ENCODE measurements at places on chromosomes 12 and 14.

DNA sequence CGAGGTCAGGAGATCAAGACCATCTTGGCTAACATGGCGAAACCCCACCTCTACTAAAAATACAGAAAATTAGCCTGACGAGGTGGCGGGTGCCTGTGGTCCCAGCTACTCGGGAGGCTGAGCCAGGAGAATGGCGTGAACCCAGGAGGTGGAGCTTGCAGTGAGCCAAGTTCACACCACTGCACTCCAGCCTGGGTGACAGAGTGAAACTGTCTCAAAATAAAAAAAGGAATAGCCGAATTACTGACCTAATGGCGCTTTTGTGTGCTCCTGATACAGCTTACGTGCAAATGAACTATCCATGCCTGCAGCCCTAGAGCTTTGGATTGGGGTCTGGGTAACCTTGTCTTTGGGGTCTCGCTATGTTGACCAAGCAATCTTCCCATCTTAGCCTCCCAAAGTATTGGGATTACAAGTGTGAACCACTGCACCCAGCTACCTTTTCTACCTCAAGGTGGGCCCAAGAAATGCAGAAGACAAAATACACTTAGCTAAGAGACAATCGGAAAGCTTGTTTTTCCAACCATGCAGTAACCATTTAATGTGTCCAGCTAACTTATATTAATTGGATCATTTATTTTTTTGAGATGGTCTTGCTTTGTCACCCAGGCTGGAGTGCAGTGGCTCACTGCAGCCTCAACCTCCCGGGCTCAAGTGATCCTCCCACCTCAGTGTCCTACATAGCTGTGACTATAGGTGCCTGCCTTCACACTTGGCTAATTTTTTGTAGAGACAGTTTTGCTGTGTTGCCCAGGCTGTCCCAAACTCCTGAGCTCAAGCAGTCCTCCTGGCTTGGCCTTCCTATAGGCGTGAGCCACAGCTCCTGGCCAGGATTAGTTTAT, 5.5 kb downstream of the PABPN1 start:
- DNase-seq = no peak

DNA sequence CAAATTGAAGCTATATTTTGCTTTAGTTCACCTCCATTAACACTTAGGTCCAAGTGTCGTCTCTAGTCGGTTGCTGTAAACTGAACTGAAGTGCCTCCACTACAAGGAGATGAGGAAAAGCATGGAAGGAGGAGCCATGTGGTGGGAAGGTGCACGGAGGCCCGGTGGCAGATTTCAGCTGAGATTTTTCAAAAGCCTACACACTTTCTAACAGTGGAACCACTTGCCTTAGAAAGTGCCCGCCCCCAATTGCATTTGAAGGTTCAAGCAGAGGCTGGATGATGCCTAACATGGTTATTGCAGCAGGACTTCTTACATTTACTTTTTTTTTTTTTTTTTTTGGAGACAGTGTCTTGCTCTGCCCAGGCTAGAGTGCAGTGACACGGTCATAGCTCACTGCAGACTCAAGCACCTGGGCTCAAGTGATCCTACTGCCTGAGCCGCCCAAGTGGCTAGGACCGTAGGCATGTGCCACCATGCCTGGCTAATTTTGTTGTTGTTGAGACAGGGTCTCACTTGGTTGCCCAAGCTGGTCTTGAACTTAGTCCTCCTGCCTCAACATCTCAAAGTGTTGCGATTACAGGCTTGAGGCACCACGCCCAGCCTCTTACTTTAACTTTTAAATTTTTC, 27.6 kb downstream of the EML1 start:
- DNase-seq = no peak

- DNase-seq = no peak
These were observed 13.5 kb upstream of the KRT82 start for GRCh38 chr12:52419656-52420055.

DNA sequence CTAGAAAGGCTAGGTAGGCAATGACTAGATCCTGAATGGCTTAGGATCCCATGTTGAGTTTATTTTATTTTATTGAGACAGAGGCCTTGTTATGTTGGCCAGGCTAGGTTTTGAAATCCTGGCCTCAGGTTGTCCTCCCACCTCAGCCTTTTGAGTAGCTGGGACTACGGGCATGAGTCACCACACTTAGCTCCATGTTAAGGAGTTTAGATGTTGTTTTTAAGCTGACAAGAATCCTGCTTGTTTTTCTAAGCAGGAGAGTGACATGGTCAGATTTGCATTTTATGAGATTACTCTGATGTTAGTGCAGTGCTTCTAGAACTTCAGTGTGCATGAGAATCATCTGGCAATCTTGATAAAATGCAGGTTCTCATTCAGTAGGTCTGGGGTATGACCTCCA, 14.5 kb downstream of the CCDC198 start:
- no peak for DNase-seq

- peak; percentile 32 for DNase-seq
These were observed 217.9 kb upstream of the BTG1 start for GRCh38 chr12:92363295-92364146.

- no peak for DNase-seq
These were observed 38.3 kb downstream of the SLC6A15 start for GRCh38 chr12:84874125-84874824.

DNA sequence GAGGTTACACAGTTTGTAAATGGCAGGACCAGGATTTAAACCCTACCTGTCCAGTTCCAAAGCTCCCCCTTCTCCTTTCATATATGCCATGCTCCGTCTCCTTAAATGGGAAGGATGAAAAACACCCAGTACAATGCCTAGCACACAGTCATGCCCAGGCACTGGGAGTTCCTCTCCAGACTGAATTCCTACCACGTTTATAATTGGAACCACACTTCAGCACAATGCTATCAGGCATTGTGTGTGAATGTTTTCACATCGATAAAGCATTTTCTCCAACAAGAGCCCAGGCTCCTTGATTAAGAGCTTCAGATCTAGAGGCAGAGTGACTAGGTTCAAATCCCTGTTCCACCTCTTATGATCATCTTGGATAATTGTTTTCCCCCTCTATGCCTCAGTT, 2.7 kb upstream of the NUAK1 start:
- DNase-seq = no peak

DNA sequence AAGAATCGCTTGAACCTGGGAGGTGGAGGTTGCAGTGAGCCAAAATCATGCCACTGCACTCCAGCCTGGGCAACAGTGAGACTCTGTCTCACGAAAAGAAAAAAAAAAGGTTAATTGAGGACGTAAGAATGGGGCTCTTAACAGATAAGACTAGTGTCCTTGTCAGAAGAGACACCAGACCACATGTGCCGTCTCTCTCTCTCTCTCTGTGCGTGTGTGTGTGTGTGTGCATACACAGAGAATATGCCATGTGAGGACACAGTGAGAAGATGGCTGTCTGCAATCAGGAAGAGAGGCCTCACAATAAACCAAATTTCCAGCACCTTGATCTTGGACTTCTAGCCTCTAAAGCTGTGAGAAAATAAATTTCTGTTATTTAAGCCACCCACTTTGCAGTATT, 11.7 kb upstream of the ERC1 start:
- no peak for DNase-seq

DNA sequence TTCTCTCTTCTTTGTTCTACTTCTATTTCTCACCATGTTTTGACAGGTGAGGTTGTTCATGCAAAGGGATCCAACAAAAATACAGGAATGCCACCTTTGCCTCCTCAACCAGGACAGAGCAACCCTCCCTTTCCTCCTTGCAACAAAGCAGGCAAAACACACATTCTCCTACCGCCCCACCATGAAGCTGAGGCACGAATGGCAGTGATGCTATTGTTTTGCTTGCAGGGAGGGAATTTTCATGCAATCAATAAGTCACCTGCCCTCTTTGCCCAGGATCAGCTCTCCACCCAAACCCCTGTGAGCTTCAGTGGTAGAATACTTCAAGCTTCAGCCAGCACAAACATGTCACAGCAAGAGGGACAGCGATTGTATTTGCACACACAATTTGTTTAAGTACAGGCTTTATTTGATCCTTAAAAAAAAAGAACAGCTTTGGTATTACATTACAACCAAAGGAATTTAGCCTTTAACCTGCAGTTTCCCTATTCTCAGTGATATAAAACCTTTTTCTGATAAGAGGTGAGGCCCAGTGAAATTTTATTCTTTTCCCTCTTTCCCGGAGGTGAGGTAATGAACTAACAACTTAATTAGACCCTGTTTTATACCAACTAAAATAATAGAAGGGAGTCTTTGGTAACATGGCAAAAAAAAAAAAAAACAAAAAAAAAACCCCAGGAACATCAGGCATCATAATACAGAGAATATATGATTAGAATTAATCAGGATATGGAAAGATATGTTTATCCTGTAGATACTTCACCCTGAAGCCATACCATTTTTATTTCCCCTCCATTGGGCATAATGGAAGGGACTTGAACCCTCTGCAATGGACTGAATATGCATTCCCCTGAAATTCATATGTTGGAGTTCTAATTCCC, 87.0 kb upstream of the EEA1 start:
- DNase-seq = no peak

- DNase-seq = no peak
These were observed 108.6 kb upstream of the FZD10 start for GRCh38 chr12:130053651-130054069.

GRCh38 chr12:60822580-60822979, 1226.8 kb downstream of the SLC16A7 start:
- DNase-seq = no peak

GRCh38 chr12:69348162-69348938, at the start of gene LYZ:
LYZ (plus strand) TSS chr12:69348381; CDS start chr12:69348409, 28 bp downstream.
- no peak for DNase-seq

GRCh38 chr14:64201921-64202545, 92.1 kb downstream of the ESR2 start:
- DNase-seq = no peak

GRCh38 chr12:88870000-88870737, 289.9 kb upstream of the KITLG start:
- no peak for DNase-seq

DNA sequence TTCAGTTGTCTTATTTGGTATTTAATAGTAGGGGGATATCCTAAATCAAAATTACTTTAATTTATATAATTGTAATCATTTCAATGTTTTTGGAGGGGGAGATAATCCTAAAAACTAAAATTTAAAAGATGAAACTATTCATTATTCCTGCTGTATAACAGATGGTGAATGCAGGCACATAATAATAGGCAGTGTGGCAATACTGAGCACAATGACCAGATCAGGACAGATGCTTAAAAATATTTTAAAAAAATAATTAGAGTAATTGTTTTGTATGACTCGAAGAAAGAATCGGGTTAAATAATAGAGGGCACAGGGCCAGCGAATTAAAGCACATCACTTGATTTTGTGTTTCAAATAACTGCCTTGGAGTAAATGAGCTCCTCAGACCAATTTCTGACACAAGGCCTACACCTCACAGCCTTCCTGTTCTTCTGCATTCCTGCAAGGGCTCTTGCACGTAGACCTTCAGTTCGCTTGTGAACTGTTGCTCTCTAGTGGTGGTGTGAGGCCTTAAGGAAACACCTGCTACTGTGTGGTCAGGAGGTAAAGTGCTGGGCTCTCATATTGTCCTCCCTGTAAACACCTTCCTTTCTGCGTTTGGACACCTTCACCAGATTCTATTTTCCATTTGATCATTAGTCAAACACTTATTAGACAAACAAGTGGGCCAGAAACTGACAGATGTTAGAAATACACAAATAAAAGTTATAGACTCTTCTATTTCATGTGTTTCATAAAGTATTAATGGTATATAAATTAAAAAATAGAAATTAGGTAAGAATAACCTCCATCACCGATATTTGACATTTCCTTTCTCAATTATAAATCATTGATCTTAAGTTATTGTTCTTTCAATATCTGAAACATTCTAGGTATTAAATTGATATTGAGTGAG, 29.3 kb upstream of the KLRF1 start:
- peak; percentile 53 for DNase-seq

GRCh38 chr14:61406198-61406597, 84.8 kb downstream of the PRKCH start:
- DNase-seq = no peak
